ENCODE measurements at places on chromosomes 1 and 21. TPM values are rescaled to one million over a fixed set of nuclear protein-coding genes. Genes with fewer than 3 reads are reported as not detected.

DDR2 gene
- 182 TPM for total RNA-seq

PPIAL4G gene
- total RNA-seq: not detected

TGFB2 gene
- total RNA-seq: 237 TPM

SPRR3 gene
- not detected for total RNA-seq

DNA sequence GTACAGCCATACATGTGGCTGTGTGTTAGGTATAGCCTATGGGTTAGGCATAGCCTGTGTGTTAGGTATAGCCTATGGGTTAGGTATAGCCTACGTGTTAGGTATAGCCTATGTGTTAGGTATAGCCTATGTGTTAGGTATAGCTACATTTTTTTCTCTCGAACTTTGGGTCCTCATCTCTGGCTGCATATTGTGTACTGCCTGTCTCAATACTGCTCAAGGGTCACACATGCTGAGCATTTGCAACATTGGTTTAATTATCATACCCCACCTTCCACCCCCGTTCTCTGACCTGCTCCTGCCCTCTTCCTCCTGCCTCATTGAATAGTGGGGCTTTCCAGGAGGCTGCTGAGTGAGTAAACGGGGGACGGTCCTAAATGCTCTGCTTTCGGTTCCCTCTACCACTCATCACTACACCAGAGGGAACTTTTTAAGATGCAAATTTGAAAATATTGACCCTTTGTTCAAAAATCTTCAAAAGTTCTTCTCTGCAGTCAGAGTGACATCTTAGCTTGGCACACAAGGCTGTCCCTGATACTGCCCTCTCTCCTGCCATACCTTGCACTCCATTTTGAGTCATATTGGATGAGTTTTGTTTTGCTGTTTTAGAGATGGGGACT lies 17.8 kb downstream of the OR2B11 start:
- H3K4me3 ChIP-seq: no peak overlapping the region
- no peak overlapping the region for H3K27ac ChIP-seq
- H3K36me3 ChIP-seq: no peaks in the 10 kb centered on the region
- peaks cover 9% of the 10 kb centered on the region for H3K27me3 ChIP-seq
- no peaks in the 10 kb centered on the region for H3K4me1 ChIP-seq

DNA sequence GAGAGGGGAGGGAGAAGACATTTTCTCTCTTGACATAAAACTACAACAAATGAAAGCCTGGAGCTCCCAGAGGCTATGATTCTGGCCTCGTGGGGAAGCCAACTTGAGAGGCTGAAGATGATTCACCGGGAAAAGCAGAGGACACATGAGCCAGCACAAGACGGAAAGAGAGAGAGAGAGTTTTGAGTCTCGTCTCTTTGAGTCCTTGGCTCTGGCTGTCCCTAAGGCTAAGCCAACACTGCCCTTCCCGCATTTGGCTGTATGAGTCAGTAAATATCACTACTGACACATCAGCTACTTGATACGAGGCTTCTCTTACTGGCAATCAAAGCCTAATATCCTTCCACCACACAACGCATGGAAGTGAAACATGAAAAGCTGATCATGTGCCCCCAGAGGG lies 95.5 kb downstream of the GRIK3 start:
- DNase-seq: no peak
- H3K27ac ChIP-seq: no peak overlapping the region
- H3K4me1 ChIP-seq: no peaks in the 10 kb centered on the region
- H3K36me3 ChIP-seq: no peaks in the 10 kb centered on the region
- no peak overlapping the region for H3K4me3 ChIP-seq
- H3K27me3 ChIP-seq: no peaks in the 10 kb centered on the region

DNA sequence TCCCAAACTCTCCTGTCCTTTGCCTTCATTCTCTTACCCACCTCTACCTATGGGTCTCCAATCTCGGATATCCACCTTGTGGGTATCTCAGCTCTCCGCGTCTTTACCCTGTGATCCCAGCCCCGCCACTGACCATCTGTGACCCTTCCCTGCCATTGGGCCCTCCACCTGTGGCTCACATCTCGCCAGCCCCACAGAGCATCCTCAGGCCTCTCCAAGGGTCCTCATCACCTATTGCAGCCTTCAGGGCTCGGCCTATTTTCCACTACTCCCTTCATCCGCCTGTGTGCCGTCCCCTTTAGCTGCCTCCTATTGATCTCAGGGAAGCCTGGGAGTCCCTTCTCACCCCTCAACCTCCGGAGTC lies 11.1 kb downstream of the BCAN start:
- peaks cover 74% of the 10 kb centered on the region for H3K27me3 ChIP-seq
- H3K36me3 ChIP-seq: no peaks in the 10 kb centered on the region
- no peak overlapping the region for H3K4me3 ChIP-seq
- no peak overlapping the region for H3K27ac ChIP-seq

GRCh38 chr1:168835176-168835575 lies 106.2 kb upstream of the DPT start:
- no peak for DNase-seq
- H3K4me3 ChIP-seq: no peak overlapping the region
- H3K27ac ChIP-seq: no peak overlapping the region
